ENCODE measurements at places on chromosomes 6 and 20.

DNA sequence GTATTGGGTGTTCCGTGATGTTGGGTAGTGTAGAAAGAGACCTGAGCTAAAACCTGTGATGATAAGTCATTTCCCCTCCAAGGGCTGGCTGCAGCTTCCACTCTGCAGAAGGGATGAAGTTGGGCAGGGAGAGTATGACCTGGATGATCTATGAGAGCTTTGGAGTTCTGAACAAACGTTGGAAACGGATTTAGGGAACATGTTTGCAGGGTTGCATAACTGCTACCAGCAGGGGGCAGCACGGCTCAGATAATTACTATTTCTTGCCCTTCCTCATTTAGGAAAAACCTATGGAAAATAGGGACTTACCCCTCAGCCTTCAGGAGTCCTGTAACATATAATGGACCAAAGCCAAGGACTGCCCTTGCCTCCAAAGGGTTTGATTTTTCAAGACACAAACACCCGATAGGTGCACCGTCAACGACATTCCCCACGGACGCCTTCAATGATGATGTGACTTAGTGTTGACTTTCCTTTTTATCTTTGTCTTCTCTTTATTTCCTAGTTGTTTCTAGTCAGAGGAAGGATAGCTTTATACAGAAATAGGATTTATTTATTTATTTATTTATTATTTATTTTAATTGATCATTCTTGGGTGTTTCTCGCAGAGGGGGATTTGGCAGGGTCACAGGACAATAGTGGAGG, 164.9 kb upstream of the SASH1 start:
- DNase-seq = peak; percentile 72

DNA sequence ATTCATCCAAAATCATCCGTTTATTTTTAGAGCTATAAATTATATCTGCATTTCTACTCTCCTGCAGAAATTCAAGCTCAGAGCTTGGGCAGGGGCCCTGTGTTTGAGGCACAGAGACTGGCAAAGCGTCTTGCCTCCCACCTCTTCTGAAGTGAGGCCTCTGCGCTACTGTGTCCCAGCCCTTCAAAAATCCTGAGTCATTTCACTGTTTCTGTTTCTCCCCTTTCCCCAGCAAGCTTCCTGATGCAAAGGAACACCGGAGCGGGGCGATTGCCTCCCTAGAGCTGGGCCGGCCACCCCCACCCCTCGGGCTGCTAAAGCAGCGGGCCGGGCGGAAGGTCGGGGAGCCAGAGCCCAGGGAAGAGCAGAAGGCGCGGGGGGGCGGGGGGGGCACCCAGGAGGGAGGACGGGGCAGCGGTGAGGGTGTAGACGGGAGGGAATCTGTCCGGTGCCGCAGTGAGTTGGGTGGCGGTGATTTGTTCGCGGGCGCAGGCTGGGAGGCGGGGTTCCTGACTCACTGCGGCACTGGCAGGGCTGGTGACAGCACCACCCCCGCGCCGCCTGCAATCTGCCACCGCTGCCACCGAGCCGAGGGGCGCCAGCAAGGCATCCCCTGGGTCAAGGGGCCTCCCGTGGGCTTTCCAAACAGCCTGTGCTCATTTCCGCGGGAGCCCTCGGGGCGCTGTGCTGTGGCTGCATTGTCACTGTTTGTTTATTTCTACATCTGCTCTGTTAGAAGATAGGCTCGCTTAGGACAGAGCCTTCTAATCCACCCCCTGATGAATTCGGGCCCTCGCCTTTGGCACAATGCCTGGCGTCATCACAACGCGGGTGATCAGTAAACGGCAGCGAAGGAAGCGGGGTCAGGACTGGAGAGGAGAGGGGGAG, 46.5 kb upstream of the SNAP25 start:
- DNase-seq = peak; percentile 38

- no peak for DNase-seq
Observed at GRCh38 chr6:128007658-128008057, 106.8 kb upstream of the THEMIS start.

DNA sequence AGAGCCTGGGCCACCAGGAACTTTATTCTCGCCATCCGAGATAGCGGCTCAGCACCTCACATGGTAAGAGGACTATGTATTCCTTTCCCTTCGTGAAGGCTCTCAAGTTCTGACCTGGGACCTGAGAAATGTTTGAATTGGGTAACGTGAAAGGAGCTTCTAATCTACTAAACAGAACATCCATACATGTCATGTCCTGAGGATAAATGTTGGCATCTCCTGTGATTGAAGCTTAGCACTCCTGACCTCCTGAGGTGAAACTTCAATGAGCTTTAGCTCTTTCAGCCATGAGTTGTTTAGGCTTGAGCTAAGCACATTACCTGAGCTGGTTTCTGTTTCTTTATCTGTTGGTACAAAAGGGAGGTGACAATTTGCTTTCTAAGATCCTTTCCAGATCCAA, 280.9 kb downstream of the PACRG start:
- no peak for DNase-seq

DNA sequence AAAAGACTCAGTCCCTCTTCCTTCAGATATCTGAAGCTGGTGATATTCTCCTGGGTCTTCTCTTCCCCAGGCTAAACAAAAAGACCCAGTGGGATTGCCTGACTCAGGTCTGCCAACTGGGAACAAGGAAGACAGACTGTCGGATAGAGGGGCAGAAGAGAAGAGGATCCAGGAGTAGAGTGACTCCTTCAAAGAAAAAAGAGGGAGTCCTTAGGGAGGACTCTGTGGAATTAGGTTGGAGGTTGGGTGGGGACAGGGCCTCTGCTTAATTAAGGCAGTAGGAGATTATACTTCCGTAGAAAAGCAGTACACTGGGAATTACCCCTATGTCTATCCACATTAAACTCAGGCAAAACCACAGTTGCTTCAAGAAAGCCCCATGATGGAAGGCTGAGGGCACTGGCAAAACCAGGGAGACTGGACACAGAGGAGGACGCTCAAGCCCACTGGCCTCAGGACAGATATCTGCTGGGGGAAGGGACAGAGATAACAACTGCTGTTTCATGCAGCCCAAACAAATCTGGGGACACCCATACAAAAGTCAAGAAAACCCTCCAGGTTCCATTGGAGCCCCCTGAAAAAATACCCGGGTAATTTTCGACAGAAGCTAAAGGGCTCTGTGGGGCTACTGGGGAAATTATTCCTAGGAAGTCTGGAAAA, 5.7 kb downstream of the BCL2L1 start:
- DNase-seq = no peak

DNA sequence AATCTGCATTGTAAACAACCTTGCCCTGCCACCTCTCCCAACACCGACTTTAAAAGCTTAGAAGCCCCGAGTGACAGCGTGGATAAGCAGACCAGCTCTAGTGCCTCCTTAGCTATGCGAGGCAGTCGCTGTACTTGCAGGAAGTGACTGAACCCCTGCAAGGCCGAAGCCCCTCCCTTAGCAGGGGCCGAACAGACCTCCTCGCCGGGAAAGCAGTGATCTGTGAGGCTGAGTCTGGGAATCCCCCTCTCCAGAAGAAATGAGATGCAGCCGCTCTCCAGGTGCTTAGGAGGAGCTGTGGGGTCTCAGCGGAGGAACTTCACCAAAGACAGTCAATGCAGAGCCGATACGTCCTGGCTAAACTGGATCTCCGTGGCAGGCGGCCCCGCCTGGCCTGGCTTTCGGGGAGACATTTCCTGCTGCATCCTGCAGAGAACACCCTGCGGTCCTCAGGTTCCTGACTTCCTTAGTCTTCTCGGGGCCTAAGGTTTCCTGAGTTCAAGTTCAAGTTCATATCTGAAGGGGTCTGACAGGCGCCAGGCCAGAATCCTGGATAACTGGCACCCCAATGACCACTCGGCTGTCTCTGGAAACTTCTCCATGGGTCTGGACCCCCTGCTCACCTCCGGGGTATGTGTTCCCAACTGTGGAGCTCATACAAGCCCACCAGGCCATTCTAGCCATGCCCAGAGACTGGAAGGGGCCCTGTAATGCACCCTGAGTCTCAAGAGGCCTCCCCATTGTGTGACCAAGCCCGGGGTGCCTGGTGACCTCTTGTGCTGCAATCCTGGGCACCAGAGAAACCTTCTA, 20.4 kb upstream of the FRMD1 start:
- no peak for DNase-seq

DNA sequence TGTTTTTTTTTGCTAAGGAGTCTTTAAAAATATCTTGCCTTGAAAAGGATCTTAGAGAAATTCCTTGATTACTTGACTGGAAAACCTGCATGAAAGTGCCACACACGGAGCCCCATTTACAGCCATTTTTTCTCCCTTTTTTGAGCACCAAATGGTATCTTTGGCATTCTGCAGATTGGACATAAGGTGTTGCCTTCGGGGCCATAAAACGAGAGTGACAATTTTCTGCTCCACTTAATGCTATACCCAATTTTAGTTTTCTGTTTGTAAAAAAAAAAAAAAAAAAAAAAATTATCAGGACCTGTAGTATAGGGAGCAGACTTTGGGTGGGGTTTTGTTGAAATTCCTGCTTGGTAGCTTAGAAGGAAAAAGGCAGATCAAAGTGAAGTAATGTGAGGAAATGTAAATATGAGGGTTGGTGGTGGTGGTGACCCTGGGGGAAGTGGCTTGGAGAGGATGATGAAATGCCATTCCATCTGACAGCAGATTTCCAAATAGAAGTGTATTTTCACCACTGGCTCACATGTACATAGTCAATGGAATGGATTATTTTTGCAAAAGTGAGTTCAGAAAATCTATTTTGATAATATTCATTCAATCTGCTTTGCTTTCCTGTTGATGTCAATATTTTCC, 212.1 kb upstream of the SOX4 start:
- peak; percentile 14 for DNase-seq

- DNase-seq = no peak
Observed at GRCh38 chr6:35474131-35474941, 6.1 kb downstream of the RPL10A start.

- no peak for DNase-seq
Observed at GRCh38 chr6:39048481-39049399, at the start of gene GLP1R. Gene GLP1R, plus strand, starts transcription at chr6:39048781. Its CDS starts 60 bp downstream, at chr6:39048841.

- no peak for DNase-seq
Observed at GRCh38 chr6:158223926-158224325, 55.8 kb downstream of the GTF2H5 start.

DNA sequence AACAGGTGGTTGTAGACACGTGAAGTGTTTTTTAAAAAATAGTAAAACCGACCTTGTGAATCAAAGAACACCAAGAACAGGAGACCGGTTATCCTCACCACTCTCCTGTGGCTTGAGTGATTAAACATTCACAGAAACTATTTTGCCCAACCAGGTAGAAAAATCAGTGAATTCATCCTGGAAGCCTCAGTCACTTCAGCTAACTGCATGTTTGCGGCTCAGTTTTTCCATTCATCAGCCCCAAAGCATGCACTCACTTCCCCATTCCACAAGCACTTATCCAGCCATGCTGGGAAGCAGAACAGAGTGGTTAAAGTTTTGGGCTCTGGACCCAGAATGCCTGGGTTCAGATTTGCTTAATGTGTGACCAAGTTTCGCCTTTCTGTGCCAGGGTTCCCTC, 2.4 kb downstream of the LRRN4 start:
- DNase-seq = no peak

- no peak for DNase-seq
Observed at GRCh38 chr6:165755583-165755982, 92.5 kb upstream of the PDE10A start.

DNA sequence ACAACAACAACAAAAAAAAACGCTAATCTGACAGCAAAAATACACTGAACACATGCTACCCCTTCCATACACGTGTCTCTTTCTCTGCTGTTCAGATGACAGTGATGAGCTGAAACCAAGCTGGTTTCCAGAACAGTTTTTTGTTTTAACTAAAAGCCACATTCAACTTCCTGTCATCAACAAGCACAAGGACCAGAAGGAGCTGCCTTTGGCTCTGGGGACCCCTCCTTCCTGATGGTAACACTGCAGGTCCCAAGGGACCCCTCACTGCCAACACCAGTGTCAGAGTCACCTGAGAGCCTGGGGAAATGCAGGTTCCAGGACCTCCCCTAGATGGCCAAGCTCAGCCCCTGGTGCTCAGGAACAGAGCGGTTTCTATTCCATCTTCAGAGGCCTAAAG, 6.0 kb downstream of the CST7 start:
- DNase-seq = no peak

- DNase-seq = no peak
Observed at GRCh38 chr6:130259140-130259539, 36.4 kb upstream of the SAMD3 start.

GRCh38 chr6:162443101-162443500, 284.5 kb downstream of the PRKN start:
- DNase-seq = peak; percentile 73

DNA sequence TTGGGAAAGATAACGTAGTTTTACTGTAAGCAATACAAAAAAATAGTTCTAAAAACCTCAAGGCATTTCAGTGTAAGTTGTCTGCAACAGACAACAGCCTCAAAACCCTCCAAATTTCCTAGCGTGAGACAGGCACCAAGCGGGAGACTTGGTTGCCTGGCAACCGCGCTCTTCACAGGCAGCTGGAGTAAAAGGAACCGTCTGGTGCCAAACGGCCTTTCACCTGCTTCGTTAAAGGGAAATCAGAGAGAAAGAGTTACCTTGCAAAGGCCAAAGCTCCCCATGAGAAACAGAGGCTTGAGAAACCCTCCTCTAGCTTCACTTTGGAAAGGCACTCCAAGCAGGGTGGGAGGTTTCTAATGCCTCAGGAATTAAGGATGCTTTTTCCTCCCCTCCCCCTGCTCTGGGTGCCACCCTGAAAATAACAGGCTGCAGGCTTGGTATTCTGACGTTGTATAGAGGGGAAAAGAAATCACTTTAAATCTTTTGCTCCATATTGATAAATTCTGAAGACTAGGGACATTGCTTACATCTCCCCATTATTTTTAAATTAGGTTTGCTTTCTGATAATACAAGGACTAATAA, 129.7 kb upstream of the UFL1 start:
- no peak for DNase-seq

- no peak for DNase-seq
Observed at GRCh38 chr20:61643656-61644377, 391.8 kb downstream of the CDH4 start.

- DNase-seq = no peak
Observed at GRCh38 chr6:113047932-113048331, 700.8 kb downstream of the RFPL4B start.

- DNase-seq = peak; percentile 64
Observed at GRCh38 chr6:166559211-166559610, 27.3 kb downstream of the RAMACL start.

GRCh38 chr20:58855506-58856389, 3.2 kb downstream of the GNAS start:
- no peak for DNase-seq

DNA sequence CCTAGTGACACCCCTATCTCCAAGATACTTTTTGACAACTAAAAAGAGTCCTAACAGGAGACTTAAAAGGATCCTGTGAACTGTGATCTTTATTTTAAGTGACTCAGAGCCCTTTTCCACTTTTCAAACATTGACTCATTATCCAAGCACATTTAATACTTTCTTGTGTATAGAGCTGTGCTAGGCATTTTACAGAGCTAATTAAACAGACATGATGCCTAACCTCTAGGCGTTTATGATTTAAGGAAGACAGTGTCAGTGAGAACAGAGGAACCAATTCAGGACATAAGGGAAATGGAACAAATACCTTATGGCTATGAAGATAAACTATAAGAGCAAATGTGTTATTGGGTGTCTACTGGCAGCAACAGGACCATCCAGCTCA, 282.6 kb downstream of the TPBG start:
- no peak for DNase-seq

- DNase-seq = no peak
Observed at GRCh38 chr6:153103319-153103655, 27.8 kb downstream of the RGS17 start.

- no peak for DNase-seq
Observed at GRCh38 chr6:108597572-108598304, 37.0 kb downstream of the FOXO3 start.

GRCh38 chr6:52493669-52494068, 73.5 kb downstream of the EFHC1 start:
- DNase-seq = no peak

GRCh38 chr6:34657307-34657978, 39.1 kb downstream of the ILRUN start:
- peak; percentile 87 for DNase-seq
